ENCODE measurements at places on chromosomes 16 and 17.

DNA sequence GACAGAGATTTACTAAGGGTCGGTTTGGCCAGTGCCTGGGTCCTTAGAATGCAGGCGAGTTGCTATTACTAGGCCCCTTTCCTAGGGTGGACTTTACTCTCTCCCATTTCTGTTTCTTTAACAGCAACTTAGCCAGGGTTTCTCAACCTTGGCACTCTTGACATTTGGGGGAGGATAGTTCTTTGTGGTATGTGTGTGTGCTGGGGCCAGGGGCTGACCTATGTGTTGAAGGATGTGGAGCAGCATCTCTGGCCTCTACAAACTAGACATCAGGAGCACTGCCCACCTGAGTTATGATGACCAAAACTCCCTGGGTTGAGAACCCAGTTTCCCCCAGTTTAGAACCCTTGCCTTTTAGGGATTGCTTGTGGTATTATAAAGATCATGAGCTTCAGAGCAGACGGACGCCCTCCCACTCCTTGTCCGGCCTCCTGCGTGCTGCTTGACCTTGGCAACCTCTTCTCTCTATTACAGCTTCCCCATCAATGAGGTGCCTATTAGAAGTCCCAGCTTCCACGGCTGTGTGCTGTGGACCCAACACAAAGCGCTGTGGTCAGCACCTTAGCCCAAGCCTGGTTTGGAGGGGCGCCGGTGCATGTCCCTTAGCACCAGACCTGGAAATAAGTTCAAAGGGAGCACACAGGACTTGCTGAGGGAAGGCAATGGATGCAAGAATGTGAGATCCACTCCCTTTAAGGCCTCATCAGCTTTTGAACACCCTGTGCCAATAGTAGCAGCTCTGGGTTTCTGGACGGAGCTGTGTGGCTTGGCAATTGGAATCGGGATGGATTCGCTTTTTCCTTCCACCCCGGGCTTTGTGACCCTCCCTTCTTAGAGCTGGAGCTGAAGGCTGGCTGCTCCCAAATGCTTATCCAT, 239.2 kb upstream of the MAF start:
- DNase-seq, result no peak

DNA sequence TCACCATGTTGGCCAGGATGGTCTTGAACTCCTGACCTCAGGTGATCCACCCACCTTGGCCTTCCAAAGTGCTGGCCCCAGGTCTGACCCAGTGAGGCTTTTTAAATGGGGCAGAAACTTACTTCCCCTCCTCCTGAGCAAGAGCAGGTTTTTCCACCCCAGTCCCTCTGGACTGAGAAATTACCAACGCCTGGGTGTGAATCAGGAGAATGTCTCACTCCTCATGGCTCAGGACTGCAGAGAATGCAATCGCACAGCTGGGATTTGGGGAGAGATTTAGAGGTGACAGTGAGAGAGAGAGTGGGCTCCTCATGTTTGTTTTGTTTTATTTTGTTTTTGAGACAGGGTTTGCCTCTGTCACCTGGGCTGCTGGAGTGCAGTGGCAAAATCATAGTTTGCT, 203.6 kb downstream of the RAB11FIP4 start:
- DNase-seq, result no peak

DNA sequence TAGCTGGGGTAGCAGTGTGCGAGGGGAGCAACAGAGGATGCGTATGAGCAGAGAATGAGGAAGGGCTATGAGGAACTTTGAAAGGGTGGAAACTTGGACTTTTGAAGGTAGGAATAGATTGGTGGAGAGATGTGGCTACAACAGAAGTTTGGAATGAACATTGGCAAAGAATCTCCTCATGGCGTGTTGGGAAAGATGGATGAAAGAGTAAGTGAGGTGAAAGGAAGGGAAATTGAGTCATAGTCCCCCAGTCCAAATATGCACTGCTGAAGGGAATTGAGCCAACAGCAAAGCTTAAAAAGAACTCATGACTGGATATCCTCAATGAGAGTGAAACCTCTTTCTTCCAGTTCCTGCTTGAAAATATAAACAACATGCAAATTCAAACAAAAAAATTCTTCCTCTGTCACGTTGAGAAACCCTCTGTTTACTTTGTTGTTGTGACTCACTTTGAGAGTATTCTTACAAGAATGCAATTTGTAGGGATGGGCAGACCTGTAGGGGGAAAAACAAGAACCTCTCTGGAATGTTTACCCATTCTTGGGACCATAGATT, 313.2 kb upstream of the KCNJ16 start:
- no peak for DNase-seq

- no peak for DNase-seq
Measured at GRCh38 chr17:540631-541030, 174.0 kb downstream of the VPS53 start.

DNA sequence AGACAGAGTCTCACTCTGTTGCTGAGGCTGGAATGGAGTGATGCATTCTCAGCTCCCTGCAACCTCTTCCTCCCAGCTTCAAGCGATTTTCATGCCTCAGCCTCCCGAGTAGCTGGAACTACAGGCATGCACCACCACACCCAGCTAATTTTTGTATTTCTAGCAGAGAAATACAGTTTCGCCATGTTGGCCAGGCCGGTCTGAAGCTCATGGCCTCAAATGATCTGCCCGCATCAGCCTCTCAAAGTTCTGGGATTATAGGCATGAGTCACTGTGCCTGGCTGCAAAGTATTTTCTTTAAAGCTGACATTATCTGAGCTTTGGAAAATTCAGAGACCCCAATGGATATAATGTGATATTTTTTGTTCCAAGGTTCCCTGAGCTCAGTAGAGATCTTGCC, 31.1 kb upstream of the SLC6A2 start:
- no peak for DNase-seq

- no peak for DNase-seq
Measured at GRCh38 chr17:6215071-6216035, 145.2 kb downstream of the WSCD1 start.

DNA sequence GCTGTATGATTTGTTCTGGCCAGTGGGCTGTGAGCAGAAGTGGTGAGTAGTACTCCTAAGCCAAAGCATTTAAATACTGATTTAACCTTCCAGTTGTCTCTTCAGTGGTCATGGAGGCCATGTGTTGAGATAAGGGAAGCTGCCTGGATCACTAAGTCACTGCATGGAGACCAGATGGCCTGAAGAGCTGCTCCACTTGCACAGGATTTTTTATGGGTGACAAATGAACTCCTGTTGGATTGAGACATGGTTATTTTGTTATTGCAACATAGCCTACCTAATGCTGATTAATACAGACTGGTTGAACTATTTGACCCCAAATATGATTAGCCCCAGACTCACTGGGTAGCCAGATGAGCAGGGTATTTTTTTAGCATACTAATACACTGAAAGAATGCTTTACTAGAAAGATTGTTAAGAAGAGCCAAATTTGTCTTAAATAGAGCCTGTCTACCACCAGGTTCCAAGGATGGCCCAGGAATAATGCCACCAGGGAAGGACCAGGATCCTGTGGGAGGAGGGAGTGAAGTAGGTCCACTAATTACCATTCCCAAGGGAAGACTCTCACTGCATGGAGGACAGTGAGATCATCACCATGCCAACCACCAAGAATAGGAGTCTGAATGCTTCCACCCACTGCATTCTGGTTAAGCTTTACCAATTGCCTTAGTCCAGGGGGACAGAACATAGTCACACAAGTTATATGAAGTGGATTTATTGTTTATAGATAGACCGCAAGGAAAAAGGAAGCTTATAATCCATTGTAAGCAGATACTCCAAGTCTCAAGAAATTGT, 187.4 kb upstream of the IRX6 start:
- no peak for DNase-seq

DNA sequence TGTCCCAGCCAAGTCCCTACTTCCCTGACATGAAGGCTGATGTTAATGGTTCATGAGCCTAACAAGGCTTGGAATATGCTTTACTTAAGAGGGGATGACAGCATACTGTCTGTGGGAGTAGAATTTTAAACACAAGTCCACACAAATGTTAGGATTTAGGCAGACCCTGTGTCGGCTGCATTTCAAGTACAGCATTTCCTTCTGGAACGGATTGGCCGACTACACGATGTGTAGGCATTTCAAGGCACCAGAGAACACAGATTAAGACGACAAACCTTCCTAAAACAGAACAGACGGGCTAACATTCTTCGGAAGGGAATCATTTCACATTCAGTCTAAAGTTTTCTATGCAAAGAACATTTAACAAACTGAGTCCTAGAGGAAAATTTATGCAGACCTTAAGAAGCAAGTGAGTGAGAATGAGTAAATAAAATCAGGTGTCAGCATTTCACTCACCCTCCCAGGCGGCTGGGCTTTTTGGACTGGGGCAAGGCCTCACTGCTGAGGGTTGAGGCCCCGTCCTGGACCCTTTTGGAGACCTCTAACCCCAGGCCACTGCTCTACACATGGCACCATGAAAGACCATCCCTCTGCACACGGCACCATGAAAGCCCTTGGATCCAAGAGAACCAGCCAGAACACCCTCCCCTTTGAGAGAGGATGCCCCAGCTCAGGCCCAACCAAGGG, 67.5 kb downstream of the SMPD3 start:
- DNase-seq, result no peak

- DNase-seq, result no peak
Measured at GRCh38 chr17:33521784-33522183, 228.7 kb upstream of the ASIC2 start.

DNA sequence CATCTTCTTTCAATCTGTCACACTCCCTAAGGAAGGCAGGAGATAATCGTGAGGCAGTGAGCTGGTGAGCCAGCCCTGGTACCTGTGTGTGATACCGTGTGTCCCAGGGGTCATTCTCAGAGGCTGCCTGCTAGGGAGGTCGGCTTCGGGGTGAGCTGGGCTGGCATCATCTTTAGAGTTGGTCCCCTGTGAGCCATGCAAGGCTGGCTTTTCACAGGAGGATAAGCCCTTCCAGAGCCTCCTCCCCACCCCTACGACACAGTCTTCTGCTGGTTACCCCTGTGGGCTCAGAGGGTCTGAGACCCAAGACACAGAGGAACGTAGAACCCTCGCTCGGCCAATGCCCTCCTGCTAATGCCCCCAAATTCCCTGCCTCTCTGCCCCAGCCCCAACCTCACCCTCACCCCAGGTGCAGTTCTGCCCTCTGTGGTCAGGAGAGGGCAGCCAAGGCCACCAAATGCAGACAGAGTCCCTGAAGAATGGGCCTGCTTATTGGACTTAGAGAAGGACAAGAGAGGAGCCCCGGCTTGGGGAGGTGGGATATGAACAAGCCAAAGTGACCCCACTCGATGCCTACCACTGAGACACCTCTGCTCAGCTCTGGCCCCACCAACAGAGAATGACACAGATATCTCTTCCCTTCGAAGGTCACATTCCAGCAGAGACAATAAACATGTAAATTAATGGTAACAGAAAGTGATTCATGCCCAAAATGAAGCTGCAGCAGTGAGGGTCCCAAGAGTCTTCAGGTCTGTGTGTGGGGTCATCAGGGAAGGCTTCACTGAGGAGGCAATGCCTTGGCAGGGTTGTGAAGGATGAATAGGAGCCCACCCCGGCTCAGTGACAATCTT, 80.8 kb upstream of the CCL1 start:
- no peak for DNase-seq

DNA sequence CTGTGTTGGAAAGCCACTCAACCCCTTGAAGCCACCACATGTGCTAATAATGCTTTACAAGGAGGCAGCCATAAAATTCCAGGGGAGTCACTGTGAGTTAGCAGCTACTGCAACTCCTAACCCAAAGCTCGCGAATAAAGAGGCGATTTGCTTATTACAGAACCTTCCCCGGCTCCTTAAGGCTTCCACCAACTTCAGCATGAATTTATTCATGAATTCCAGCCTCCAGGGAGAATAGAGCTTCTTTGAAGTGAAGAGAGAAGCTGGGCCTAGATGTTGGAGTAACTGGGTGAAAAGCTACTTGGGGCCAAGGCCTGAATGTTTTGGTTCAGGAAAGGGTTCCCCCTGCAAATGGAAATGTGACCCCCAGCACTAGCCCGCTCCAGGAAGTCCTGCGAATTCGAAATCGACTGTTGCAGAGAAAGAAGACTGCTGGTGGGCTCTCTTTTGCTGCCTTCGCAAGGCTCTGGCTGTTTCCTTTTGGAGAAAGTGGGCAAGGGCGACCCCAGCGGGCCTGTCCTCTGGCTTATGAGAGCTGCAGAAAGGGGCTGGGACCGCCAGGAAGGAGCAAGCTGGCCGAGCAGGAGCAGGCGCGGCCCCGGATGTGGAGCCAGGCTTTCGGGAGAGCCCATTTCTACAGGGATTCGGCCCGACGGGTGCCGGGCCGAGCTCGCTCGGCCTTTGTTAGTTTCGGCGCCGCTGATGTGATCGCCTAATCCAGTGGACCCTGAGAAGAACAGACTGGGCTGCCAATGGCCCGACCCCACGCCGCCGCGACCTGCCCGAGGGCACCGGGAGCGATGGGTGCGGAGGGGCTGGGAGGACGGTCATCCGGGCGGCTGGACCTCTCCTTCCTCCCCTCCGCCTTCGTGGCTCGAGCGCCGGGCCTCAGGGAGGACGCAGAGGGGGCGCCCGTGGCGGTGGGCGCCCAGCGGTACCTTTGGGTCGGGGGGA, 7.6 kb downstream of the CBX8 start:
- DNase-seq, result no peak

- no peak for DNase-seq
Measured at GRCh38 chr16:70429888-70430666, 8.8 kb downstream of the ST3GAL2 start.

DNA sequence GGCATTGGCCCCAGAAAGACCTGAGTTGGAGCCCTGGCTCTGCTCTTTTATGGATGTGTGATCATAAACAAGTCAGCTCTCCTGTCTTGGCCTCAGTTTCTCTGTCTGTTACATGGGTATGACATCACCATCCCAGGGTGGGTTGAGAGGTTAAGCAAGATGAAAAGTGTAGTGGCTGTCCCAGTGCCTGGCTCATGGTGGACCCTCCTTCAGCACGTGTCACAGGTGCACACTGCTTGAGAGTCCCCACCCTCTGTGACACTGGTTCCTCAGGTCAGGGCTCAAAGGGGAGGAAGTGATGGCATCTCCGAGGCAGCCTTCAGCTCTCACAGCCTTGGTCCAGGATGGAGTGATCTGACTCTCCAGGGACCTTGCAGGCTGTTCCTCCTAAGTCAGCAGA, 218.4 kb downstream of the HAPSTR1 start:
- no peak for DNase-seq

DNA sequence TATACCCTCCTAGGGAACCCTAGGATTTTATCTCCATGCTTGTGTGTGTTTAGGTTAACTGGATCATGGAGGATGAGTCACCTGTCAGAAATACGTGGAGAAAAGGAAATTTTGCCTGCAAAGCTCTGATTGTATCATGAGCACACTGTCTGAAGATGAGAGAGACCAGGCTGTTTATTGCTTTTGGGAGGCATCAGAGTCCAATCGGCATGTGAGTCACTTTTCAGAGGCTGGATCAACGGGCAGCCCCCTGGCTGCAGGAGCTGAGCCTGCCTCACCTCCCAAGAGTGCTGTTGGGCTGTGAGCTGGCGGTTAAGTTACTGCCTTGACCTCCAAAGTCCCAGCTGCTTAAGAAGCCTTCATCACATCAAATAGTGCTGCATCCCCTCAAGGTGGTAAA, 41.5 kb upstream of the MED9 start:
- no peak for DNase-seq

GRCh38 chr17:2801841-2802240, 5.6 kb downstream of the RAP1GAP2 start:
- no peak for DNase-seq
